ENCODE measurements at places on chromosomes 5 and 9.

DNA sequence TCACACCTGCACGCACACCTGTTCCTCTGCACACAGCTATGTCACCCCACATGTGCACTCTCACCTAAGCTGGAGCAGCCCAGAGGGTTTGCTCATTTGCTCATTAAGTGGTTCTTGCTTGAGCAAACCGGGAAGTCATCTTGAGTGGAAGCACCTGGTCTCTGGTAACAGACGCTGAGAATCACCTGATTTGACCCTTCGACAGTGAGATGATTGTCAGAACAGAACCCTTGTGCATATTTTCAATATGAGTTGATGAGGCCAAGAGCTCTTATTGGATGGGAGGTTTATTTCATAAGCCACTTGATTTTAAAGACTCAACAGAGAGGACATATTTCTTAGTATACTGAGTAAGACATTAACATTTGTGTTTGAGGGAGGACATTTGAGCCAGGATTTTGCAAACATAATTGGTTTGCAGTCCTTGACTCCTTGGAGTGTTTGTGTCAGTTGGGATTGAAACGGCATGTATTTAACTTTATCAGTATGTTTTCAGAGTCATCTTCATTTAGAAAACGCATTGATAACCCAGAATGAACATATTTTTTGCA, 22.1 kb upstream of the LPCAT1 start:
- DNase-seq, result no peak

- DNase-seq, result no peak
Measured at GRCh38 chr5:35900972-35901695, 37.3 kb downstream of the CAPSL start.

DNA sequence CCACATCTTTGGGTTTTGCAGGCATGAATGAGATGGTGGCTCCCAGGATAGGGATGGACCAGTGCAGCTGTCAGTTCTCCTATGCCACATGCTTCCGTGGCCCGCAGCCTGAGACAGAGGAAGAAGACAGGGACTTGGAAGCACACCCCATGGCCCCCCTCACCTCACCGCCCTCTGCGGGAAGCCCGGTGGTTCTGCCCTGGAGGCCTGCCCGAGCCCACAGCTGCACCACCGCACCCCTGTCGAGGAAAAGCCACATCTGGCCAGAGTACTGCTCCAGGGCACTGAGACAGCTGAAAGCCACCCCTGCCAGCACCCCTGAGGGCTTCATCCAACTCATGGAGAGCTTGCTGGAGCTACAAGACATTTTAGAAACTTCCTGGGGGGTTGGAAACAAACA, 7.6 kb upstream of the TRMT10B start:
- no peak for DNase-seq

GRCh38 chr5:122835681-122836080, 9.7 kb upstream of the SNX24 start:
- DNase-seq, result no peak

Measured in activated CD8-positive, alpha-beta memory T cell treated with anti-CD3 and anti-CD28 coated beads for 1 hour (primary cell).